Activated CD4-positive, alpha-beta T cell treated with anti-CD3 and anti-CD28 coated beads, Interleukin-2, amount 10 ng/mL, durations not matched to agents 24 days and 14 days (primary cell): ENCODE measurements at places on chromosomes 13 and 19. TPM values are rescaled to one million over a fixed set of nuclear protein-coding genes. Genes with fewer than 3 reads are reported as not detected.

TMEM259 gene
- 154 and 156 TPM in 2 replicates for total RNA-seq

ZNF681 gene
- 2.6 and 3.0 TPM in 2 replicates for total RNA-seq

DNA sequence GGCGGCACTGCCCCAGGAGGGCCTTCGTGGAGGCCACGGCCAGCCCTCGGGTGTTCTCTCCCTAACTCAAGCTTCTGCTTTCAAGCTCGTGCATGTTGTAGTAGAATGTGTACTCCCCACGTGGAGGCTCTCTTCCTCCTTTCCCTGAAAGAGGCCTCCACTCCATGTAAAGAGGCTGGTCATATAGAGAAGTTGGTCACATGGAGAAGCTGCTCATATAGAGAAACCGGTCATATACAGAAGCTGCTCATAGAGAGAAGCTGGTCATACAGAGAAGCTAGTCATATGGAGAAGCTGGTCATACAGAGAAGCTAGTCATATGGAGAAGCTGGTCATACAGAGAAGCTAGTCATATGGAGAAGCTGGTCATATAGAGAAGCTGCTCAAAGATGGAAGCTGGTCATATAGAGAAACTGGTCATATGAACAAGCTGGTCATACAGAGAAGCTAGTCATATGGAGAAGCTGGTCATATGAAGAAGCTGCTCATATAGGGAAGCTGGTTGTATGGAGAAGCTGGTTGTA lies 152.5 kb downstream of the COL4A1 start:
- H3K4me1 ChIP-seq, result no peaks in the 10 kb centered on the region
- no peak for DNase-seq
- H3K27me3 ChIP-seq, result no peaks in the 10 kb centered on the region
- no peaks in the 10 kb centered on the region for H3K36me3 ChIP-seq
- no peak overlapping the region for H3K4me3 ChIP-seq

ZNF470 gene
- 1.8 and 2.0 TPM in 2 replicates for total RNA-seq

DNA sequence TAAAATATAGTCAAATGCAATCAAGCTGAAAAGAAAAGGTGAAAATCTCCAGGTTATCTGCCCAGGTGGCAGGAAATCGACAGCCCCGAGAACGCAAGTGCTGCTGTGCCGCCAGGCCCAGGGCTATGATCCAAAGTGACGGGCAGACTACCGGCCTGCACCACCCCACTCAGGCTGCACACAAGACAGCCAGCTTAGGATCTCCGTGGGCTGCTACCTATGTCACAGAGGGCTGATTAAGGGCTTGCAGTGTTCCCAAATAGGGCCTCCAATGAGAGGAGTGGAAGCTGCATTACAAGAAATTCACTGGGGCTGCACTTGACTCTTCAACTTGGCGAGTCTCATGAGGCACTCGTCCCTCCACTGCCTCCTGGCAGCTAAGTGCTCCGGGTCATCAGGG lies 121.8 kb downstream of the CRYL1 start:
- H3K4me3 ChIP-seq, result no peak overlapping the region
- no peaks in the 10 kb centered on the region for H3K27me3 ChIP-seq
- no peak for DNase-seq
- no peak overlapping the region for H3K27ac ChIP-seq
- peaks cover 3% of the 10 kb centered on the region for H3K36me3 ChIP-seq

DNA sequence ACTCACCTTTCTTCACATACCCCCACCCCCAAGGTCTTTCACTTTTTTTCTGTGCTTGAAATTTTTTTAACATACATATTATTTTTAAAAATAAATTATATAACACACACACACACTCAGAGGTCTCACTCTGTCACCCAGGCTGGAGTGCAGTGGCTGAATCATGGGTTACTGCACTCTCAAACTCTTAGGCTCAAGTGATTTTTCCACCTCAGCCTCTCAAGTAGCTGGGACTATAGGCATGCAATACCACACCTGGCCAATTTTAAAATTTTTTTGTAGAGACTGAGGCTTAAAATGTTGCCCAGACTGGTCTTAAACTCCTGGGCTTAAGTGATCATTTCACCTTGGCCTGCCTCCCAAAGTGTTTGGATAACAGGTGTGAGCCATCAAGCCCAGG lies 32.9 kb upstream of the ZNF429 start:
- H3K27ac ChIP-seq, result no peak overlapping the region
- no peaks in the 10 kb centered on the region for H3K36me3 ChIP-seq
- H3K4me3 ChIP-seq, result no peak overlapping the region
- no peaks in the 10 kb centered on the region for H3K27me3 ChIP-seq
- no peak for DNase-seq

- no peak overlapping the region for H3K4me3 ChIP-seq
- H3K27me3 ChIP-seq, result peaks cover 13% of the 10 kb centered on the region
- H3K36me3 ChIP-seq, result no peaks in the 10 kb centered on the region
These were observed 12.4 kb downstream of the GRIN2D start for GRCh38 chr19:48405850-48406249.

MYO16 gene
- total RNA-seq, result not detected in 2 replicates

MYADM gene
- total RNA-seq, result 65.6 and 69.0 TPM in 2 replicates

- peaks cover 1% of the 10 kb centered on the region for H3K27me3 ChIP-seq
- peaks cover 35% of the 10 kb centered on the region for H3K4me1 ChIP-seq
- no peak overlapping the region for H3K27ac ChIP-seq
- no peak for DNase-seq
These were observed 3.6 kb downstream of the ARHGAP45 start for GRCh38 chr19:1070576-1070930.

- no peak overlapping the region for H3K4me3 ChIP-seq
- no peaks in the 10 kb centered on the region for H3K27me3 ChIP-seq
- peaks cover 12% of the 10 kb centered on the region for H3K4me1 ChIP-seq
- no peak overlapping the region for H3K27ac ChIP-seq
- DNase-seq, result no peak
- no peaks in the 10 kb centered on the region for H3K36me3 ChIP-seq
These were observed 38.7 kb upstream of the POMP start for GRCh38 chr13:28620011-28620830.

- H3K36me3 ChIP-seq, result peaks cover 15% of the 10 kb centered on the region
- peaks cover 32% of the 10 kb centered on the region for H3K4me1 ChIP-seq
- H3K27ac ChIP-seq, result peak overlapping the region; percentile 93
- DNase-seq, result peak; percentile 92
These were observed 1.4 kb upstream of the ZMYM5 start for GRCh38 chr13:19864746-19865309.

OR7A5 gene
- total RNA-seq, result not detected in 2 replicates

- H3K27me3 ChIP-seq, result no peaks in the 10 kb centered on the region
- H3K27ac ChIP-seq, result no peak overlapping the region
- H3K36me3 ChIP-seq, result no peaks in the 10 kb centered on the region
- no peak for DNase-seq
These were observed 1589.1 kb upstream of the SPRY2 start for GRCh38 chr13:81929988-81930387.

- H3K4me1 ChIP-seq, result peaks cover 22% of the 10 kb centered on the region
- no peak overlapping the region for H3K4me3 ChIP-seq
- no peaks in the 10 kb centered on the region for H3K27me3 ChIP-seq
- no peak overlapping the region for H3K27ac ChIP-seq
These were observed 59.5 kb downstream of the NDFIP2 start for GRCh38 chr13:79540504-79540903.

- DNase-seq, result peak; percentile 82
- H3K4me3 ChIP-seq, result no peak overlapping the region
- no peak overlapping the region for H3K27ac ChIP-seq
- H3K36me3 ChIP-seq, result no peaks in the 10 kb centered on the region
These were observed 4.6 kb downstream of the GNA11 start for GRCh38 chr19:3098515-3099346.

APC2 gene
- total RNA-seq, result 0.16 and 0.24 TPM in 2 replicates

DNA sequence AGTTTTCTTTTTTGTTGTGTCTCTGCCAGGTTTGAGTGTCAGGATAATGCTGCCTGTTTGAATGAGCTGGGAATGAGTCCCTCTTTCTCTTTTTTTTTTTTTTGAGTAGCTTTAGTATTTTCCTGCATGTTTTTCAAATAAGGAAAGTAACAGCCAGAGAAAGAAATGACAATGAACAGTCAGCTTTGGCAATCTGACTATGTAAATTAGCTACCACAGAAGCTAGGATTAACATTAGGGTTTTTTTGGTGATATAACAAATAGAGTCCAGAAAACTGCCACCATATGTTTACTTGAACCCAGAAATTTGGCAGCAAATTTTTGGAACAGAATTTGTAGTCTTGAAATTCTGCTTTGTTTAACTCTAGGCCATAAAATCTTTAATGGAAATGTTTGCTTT lies 50.5 kb downstream of the SGCG start:
- H3K4me1 ChIP-seq, result no peaks in the 10 kb centered on the region
- DNase-seq, result no peak
- H3K27ac ChIP-seq, result no peak overlapping the region
- peaks cover 4% of the 10 kb centered on the region for H3K27me3 ChIP-seq

ADGRE2 gene
- total RNA-seq, result 1.8 and 2.8 TPM in 2 replicates

ZNF317 gene
- total RNA-seq, result 47.1 and 50.2 TPM in 2 replicates

- no peaks in the 10 kb centered on the region for H3K36me3 ChIP-seq
- no peak overlapping the region for H3K4me3 ChIP-seq
- H3K27me3 ChIP-seq, result no peaks in the 10 kb centered on the region
These were observed 46.8 kb downstream of the ZNF85 start for GRCh38 chr19:20969898-20970297.

DNA sequence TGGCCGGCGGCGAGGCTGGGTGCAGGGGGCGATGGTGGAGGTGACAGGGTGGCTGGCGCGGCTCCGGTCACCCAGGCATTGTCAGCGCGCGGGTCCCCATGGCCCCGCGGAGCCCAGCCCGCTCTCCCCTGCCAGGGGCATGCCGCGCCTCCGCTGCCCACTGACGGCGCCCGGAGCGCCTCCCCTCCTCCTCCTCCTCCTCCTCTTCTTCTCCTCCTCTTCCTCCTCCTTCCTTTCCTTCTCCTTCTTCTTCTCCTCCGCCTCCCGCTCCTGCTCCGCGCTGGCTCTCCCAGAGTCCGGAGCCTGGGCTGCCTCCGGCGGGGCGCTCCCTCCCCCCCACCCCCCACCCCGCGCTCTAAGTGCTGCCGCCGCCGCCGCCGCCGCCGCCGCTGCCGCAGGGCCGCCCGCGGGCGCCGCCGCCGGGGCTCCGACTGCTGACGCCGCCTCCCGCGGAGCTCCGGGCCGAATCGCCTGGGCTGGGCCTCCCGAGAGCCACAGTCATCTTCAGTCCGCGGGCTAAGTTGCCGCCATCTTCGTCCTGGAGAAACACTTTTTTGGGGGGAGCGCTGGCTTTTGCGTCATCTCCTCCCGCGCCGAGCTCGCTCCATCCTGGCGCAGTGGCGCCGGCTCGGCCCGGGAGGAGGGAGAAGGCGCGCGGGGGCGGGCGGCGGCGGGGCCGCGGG lies 348.3 kb downstream of the LIG4 start:
- H3K36me3 ChIP-seq, result no peaks in the 10 kb centered on the region
- H3K4me1 ChIP-seq, result no peaks in the 10 kb centered on the region
- DNase-seq, result no peak
- peaks cover 37% of the 10 kb centered on the region for H3K27me3 ChIP-seq
- H3K4me3 ChIP-seq, result no peak overlapping the region
- no peak overlapping the region for H3K27ac ChIP-seq

ZNF582 gene
- 1.0 and 2.1 TPM in 2 replicates for total RNA-seq
